SW 1271 (cell line): ENCODE measurements at places on chromosomes 2 and 18.

GRCh38 chr2:11495844-11496681 is 30.1 kb upstream of the E2F6 start:
- no peak for DNase-seq

- no peak for DNase-seq
Observed at GRCh38 chr2:207944979-207945600, 80.2 kb downstream of the PLEKHM3 start.

DNA sequence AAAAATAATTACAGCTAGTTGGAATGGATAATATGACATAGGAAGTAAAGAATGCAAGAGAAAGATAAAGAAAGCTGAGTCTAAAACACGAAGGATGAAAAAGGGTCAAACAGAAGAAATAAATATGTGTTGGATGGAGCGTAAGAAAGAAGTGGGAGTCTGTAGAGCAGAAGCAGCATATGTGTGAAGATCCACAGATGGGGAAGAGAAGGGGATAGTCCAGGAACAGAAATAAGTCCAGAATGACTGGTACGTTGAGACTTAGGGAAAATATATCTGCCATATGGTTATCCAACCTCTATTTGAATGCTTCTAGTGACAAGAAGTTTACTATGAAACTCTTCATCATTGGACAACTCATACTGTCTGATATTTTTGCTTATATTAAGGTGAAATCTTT is 18.0 kb downstream of the ABCA12 start:
- DNase-seq, result no peak

DNA sequence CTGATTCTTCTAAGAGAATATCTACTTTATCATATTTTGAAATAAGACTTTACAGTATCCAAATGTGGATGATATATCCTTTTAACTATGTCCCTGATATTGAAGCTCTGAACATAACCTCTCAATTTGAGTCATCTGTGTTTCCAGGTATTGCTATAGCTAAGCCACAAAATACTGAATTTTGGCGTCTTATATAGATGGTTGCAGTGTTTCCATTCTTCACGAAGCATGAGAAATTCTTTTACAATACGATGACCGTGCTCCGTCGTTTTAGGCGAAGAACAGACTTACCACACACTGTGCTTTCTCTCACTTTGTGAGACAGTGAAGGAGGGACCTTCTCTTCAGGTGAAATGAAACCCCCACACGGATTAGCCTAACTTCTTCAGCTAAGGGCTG is 45.3 kb downstream of the LRRFIP1 start:
- DNase-seq, result no peak
